ENCODE measurements at places on chromosomes 7 and 10.

DNA sequence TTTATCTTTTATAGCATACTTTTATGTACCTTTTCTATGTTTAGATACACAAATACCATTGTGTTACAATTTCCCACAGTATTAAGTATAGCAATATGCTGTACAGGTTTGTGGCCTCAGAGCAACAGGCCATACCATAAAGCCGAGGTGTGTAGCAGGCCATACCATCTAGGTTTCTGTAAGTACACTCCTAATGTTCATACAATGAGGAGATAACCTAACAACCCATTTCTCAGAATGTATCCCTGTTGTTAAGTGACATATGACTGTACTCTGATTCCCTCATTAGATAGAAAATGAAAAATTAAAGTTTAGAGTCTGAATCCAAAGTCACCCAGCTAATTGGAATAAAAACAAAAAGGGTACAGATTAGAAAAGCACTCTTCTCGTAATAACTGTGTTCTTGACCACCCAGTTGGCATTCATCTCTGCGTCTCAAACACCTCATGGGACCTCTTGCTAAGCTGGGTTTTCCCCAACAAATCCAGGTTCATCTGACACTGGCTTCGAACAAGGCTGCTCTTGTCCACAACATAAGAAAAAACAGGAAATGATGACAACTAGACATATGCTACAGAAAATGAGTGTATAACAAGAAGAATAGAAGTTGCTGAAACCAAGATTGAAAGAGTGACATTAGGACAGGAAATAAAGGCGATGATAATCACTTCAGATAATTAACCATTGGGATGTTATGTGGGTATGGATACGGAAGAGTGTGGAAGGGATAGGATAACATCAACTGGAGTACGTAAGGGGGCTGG lies 1.4 kb downstream of the NDUFB8 start:
- DNase-seq: no peak

GRCh38 chr7:37815671-37816371 lies 32.6 kb upstream of the NME8 start:
- DNase-seq: no peak

- no peak for DNase-seq
Measured at GRCh38 chr10:114940735-114941134, 2.7 kb downstream of the TRUB1 start.

DNA sequence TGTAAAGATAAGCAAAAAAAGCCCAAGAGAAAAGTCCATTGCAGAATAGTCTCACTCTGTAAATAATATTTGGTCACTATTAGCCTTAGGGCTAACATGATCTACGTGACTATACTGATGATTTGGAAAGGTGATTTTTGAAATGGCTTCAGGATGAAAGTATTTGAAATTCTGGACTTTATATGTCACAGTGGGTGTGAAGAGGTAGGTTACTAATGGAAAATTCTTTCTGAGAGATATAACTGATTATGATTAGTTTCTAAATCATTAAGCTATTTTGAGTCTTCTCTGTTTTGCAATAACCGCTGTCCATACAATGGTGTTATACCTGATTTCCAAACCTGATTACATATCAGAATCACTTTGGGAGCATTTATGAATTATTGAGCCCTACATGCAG lies 20.1 kb upstream of the HBP1 start:
- DNase-seq: no peak

DNA sequence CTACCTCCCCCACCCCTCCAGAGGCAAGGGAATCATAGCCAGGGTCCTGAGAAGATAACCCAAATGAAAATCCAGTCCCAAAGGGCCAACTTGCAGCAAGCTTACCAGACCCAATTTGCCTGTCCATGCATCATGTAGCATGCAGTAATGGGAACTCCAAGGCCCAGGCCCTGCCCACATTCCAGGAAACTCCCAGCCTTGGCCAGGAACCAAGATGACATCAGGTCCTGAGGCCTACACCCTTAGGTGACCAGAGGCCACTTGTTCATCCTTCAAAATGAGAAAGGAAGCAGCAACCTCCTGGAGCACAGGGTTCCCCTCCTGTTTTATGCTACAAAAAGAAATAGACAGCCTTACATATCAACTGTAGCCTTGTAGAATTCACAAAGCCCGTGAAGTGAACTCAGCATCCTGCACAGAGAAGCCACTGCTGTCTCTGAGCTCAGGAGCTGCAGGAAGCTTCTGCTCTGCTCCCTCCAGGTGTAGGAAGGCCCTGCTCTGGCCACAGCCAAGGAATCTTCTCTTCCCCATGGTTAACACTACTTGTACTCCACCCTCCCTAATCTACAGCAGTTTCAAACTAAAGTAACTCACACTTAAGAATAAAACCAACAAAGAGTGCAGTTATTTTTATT lies 30.3 kb upstream of the GRB10 start:
- DNase-seq: no peak

GRCh38 chr7:103380395-103381191 lies 33.1 kb downstream of the PSMC2 start:
- DNase-seq: no peak

DNA sequence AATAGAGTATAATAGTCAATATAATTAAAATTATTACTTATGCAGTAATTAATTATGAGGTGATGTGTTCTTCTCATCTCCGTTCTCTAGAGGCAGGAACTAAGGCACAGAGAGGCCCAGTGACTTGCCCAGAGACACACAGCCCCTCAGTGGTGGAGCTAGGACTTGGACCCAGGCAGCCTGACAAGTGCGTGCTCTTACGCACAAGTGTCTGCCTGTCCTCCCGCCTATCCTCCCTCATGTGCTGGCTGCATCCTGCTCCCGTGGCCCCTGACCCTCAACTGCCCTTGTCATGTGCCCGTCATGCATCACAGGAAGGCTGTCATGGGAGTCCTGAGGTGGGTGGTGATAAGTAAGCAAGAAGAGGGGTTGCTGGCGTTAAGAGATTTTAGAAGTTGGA lies 14.3 kb downstream of the IL2RA start:
- no peak for DNase-seq

DNA sequence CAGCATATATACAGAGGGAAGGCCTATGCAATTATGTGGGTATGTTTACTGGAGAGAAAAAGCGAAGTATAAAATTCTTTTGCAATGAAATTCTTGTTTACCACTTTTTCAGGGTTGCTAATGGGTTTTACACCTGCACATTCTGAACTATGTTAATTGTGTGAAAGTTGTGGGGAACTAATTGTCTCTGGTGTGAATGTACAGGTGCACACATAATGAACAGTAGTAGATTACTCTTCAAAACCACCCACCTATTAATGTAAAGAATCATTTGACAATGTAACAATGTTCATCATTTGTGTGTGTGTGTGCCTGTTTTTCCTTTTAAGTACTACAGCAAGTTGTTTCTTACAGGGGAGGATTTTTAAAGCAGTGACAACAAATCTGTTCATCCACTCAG lies 80.0 kb upstream of the FEZF1 start:
- DNase-seq: no peak

GRCh38 chr10:12587451-12587888 lies 238.1 kb downstream of the CAMK1D start:
- no peak for DNase-seq

DNA sequence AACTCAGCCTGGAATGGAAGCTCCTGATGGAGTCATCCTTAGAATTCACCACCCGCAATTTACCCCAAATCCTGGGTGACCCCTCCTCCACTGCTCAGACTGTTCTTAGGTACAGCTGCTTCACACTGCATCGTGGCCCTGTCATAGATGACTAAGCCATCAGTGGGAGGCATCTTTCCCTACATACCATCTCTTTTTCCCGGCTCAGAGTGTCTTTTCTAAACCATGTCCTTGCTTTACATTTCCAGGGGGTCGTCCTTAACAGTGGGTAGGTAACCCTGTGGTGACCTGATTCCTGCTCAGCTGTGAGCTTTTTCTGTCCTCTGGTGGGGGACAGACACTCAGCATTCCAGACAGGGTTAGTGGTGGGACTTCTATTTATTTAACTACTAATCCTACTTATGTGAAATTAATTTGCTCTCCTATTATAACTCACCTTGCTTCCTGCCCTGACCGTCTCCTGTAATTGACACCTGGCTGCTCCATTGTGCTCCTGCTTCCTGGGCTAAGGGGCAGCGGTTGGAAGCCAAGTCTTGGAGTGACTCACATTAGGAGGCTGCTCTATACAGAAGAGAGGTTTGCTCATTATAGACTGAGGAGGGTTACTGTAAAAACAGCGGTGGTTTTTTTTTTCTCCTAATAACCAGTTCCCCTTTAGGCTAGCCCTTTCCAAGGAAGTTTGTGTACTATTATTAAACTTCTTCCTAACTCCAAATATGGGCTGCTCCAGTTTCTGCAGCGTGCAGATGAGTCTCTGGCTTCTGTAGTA lies 40.6 kb downstream of the PYROXD2 start:
- no peak for DNase-seq

DNA sequence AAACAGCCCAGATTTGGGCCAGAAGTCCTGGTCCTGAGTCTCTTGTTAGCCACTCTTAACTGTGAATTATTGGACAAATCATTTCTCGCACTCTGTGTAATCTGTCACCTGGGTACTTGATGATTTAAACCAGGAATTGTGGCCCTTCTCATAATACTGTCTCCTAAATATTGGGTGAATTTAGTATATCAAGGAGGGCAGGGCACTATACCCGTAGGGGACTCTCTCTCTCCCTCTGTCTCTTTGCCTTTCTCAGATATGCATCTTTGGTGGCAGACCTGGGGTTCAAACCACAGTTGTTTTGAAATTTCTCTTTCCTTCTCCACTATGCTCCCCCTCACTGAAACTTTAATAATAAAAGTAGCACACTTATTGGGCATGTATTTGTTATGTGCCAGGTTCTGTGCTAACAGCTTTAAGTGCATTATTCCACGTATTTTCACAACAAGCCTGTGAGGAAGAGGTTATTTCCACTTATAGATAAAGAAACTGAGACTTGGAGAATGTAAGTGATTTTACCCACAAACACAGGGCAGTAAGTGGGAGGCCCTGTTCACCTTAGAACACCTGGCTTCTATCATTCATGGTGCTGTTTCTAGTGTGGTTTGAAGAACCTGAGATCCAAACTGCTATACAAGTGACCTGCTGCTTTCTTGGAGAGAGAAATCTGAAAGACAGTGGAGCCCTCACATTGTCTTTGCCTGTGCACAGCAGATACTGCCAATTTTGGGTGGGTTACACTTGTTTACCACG lies 11.8 kb downstream of the FAS start:
- DNase-seq: peak; percentile 74

DNA sequence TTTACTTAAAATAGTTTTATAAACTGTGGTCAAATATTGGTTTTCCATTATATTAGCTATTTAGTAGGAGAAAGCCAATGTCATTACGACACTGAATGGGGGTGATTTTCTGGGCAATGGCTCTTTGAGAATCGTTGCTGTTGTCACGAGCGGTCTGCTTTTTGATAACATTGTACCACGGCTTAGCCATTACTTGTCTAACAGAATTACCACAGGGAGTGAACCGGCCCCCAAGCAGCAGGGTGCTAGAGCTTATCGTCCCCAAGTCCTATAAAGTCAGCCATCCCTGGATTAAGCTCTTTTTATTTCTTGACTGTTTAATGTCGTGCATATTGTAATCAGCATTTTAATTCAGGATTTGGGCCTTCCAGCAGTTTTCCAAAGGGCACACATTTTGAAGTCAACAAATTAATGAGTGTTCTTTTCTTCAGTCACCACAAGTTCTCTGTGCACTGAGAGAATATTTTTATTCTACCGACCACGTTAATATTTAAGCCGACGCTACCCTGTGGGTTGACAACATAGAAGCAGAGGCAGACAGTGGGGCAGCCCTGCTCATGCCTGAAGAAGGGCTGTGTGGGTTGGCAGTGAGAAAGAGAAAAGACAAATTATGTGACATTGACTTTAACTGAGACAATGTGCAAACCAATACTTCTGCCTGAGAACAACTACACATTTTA lies 125.8 kb downstream of the ICA1 start:
- no peak for DNase-seq

GRCh38 chr7:15463801-15464666 lies 97.8 kb downstream of the AGMO start:
- no peak for DNase-seq

DNA sequence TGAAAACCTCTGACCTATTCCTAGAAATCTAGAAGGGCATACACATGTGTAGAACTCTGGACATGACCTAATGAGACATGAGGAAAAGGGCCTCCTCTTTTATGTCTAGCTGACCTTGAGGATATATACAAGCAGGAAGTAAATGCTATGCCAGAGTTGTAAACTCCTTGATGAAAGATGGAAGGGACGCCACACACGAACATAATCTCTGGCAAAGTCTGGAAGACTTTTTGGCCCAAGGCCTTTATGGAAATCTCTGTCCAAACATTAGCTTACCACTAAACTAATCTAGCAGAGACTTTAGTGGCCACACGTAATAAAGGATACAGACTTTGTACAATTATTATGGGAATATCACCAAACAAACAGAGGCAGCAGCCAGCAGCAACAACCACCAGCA lies 138.1 kb upstream of the THSD7A start:
- no peak for DNase-seq

DNA sequence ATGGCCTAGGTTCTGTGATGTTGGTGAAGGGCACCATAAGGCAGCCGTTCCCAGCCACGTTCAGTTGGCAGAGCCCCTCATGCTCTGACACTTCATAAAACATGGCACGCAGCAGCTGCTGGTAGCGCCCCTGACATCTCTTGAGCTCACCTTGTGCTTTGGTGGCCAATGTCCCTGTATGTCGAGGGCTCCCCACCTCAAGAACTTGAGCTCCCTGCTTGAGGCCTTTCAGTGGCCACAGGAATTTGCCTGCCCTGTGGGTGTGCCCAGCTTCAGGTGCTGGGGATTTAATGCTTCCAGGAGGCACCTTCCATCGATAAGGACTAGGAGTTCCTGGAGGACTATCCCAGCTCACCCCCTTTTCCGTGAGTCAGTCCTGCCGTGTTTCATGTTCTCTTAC lies 9.5 kb upstream of the ZNF32 start:
- no peak for DNase-seq

DNA sequence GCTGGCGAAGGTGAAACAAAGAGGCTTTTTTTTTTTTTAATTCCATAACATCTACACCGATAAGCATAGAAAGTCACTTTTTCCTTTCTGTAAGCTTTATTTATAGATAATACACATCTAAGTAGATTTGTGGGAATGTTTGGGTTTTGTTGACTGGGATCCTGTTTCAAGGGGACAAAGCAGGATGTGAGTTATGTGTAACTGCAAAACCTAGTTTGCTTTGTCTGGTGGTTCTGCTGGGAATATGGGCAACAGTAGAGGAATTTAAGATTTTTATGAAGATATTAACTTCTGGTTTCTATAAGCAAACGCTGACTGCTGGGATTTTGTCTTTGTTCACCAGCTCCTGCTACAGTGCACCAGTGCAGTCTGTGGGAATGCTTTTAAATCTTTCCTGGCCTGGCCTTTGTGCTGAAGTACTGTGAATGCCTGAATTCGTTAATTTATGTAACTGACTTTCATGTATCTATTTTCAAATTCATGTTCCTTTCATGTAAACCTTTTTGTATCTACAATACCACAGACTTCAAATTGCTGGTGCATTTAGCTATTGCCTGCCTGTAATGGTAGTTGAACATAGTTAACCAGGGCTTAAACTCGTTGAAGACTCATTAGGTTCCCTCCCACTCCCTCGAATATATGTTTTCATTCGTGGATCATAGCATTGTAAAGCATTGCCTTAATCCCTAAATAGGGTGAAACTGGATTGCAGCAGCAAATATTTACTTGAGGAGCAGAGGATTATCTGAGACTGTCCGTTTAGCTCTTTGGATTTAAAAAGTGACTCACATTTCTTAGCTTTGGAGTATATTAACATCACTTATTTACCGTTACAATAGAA lies 1.5 kb downstream of the KLHL7 start:
- DNase-seq: no peak

- DNase-seq: no peak
Measured at GRCh38 chr7:5758753-5759335, 22.6 kb downstream of the RNF216 start.

GRCh38 chr7:130927062-130927461 lies 193.1 kb upstream of the KLF14 start:
- no peak for DNase-seq
